Muscle of arm (tissue), 14 donors: ENCODE measurements at places on chromosomes 12 and 14.

DNA sequence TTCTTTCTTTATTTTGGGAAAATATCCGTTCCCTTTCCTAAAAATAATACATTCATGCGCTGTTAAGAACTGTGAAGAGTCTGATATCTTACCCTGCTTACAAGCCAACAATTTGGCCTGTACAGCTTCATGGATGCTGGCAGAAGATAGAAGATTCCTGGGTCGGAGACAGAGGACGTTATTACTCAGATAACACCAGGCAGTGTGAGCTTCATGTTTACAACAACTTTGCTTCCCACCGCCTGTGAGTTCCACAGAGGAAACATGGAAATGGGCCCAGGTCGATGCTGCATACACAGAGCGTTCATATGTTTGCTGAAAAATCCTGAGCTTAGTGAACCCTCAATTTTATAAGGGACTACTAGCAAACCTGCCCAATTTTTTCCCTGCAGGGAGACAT is 705.6 kb upstream of the SEL1L start:
- peak; percentile 0 for DNase-seq

GRCh38 chr12:107090711-107091110 is 2.6 kb downstream of the CRY1 start:
- peak; percentile 25 for DNase-seq

GRCh38 chr14:22685467-22685866 is 41.3 kb upstream of the OR6J1 start:
- no peak for DNase-seq

- no peak for DNase-seq
Observed at GRCh38 chr14:32620724-32621123, 291.6 kb downstream of the AKAP6 start.

GRCh38 chr12:99128246-99128802 is 483.2 kb downstream of the APAF1 start:
- DNase-seq, result no peak

DNA sequence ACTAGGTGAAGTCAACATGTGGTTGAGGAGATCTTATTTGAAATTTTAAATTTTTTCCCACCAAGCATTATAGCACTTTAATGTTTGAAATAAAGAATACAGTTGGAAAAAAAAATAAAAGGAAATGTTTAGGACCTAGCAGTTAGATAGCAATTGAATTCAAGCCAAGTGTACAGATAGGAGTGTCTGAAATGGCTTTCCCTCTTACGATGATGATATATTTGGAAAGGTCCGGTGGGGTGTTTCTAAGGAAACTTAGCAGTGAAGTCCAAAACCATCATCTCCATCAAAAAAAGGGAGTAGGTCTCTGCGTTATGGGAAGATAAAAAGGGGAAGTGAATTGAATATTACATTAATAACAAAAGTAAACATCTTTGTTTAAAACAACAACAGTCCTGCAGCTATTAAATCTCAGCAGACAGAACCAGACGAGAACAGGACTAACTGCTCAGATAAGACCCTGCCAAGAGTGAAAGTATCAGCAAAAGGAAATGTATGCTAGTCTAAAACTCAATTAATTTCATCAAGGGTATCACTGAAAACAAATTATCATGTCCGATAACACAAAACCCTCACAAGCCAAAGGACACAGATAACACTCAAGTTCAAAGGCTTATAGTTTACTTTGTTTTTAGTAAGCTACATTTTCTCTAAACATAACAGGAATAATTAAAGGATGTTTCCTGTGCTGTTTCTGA is 242.0 kb downstream of the BMP4 start:
- DNase-seq, result no peak

DNA sequence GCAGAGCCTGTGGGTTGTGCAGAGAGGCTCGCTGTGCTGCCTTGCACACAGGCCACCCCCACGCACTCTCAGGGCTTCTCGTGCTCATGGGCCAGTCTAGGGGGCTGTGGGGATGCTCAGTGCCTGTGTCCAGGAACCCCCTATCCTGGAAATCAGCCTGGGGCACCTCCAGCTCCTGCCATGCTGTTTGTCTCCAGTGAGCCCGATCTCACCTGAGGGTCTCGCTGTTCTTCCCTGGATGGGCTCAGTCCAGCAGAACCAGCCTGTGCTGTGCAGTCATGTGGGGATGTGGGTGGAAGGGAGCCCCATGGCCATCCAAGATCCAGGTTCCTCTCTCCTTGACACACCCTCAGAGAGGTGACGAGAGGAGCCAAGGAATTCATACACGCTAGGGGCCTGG is 26.7 kb downstream of the SERPINA1 start:
- no peak for DNase-seq

- peak; percentile 80 for DNase-seq
Observed at GRCh38 chr14:76961631-76962302, 66.7 kb downstream of the IRF2BPL start.

DNA sequence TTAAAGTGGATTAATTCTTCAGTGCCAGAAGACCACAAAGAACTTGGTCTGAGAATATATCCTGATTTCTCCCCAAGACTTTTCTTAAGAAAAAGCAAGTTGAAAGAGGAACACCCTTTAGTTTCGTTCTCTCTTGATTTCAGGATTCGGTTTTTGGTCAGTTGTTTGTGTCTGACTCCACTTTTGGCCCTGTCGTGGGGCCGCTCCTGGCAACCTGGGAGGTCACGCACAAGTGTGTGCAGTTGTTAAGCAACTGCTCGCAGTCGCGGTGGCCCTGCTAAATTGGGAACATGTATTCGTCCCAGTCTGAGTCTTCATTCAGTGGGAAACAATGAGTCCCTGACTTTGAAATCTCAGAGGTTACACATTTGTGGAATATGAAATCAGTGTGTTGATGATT is 68.7 kb downstream of the RGS6 start:
- peak; percentile 38 for DNase-seq

DNA sequence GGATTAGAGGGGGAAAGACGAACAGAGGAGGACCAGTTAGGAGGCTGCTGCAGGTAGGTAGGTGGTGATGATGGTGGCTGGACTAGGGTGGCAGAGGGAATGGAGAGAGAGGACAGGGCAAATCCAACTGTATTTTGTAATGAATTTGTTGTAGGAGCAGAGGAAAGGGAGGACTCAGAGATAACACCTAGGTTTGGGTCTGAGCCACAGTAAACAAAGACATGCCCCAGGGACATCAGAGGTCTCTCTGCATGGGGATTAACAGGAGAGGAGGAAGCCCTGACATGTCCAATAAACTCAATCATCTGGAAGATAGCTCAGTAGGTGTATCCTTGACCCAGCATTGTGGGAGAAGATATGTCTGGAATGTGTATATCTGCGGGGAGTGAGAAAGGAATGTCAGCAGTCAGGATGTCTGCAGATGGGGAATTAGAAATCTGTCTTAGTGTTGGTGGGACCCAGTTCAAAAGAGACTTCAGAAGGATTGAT is 4.7 kb upstream of the SLC48A1 start:
- no peak for DNase-seq

DNA sequence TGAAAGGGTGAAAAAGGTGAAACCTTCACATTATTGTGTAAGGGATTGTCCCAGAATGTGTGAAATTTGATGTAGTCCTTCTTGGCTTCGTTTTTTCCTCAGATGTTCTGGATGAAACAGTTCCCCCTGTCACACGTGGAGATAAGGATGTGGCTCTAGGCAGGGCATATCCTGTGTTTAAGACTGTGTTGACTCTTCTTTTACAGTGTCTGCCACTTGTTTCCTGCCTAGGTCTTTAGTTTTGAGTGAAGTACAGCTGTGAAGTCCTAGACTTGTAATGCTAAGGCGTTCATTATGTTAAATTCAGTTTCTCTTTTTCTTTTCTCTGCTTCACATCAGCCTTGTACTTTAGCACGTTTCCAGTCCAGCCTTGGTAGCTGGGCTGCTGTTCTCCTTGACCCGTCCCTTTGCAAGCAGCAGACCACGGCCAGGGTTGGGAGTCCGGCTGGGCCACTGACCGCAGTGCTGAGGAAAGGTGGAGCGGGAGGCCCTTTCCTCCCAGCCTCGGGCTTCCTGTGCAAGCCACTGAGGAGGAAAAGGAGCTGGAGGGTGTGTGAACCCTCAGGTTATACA is 59.1 kb downstream of the RASSF3 start:
- DNase-seq, result no peak

DNA sequence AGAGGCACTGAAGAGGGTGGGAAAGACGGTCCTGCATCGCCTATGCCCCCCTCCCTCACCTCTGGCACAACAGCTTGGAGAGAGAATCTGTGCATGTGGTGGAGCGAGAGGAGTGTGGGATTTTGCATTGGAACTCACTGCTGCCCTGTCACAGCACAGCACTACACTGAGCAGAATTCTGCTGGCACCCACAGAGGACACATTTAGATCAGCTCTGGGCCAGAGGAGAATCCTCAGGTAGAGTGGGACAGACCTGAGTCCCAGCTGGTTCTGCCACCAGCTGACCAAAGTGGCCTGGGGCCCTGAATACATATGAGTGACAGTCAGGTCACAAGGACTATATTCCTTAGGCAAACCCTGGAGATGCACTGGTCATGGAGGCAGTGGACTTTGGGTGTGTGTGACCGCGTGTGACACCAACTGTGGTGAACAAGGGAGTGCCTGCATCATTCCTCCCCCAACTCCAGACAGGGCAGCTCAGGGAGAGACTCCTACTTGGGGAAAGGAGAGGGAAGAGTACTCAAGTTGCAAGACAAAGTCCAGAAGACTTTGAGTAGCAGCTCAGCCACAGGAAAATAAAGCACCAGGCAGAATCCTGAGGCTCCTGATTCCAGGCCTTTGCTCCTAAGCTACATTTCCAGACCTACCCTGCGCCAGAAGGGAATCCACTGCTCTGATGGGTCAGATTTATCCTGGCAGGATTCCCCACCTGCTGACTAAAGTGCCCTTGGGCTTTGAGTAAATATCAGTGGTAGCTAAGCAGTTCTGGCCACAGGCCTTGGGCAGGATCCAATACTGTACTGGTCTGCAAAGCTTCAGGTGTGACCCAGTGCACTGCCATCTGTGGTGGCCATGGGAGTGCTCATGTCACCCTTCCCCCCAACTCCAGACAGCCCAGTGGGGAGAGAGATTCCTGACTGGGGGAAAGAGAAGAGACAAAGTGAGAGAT is 10.6 kb upstream of the ACOT1 start:
- DNase-seq, result no peak

- no peak for DNase-seq
Observed at GRCh38 chr12:107906707-107907106, 132.2 kb downstream of the ASCL4 start.

DNA sequence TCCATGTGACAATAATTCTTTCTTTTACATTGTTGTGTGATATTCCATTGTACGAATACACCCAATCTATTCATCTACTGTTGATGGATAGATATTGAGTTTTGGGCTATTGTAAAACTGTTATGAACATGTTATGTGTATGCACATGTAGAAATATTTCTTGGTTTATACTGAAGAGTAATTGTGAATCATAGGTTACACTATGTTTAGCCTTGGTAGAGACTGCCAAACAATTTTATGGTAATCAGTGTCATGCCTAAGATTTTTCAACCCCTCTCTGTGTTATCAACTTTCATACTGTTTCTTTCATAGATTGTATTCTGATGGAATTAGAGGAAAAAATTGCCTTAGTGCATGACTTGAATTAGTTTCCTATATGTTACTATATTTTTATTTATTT is 39.5 kb downstream of the FRMD6 start:
- no peak for DNase-seq

GRCh38 chr12:94721173-94721572 is 70.8 kb upstream of the TMCC3 start:
- DNase-seq, result no peak

GRCh38 chr12:60168441-60168840 is 572.6 kb downstream of the SLC16A7 start:
- DNase-seq, result no peak

GRCh38 chr14:51701951-51702350 is 50.2 kb downstream of the FRMD6 start:
- no peak for DNase-seq

DNA sequence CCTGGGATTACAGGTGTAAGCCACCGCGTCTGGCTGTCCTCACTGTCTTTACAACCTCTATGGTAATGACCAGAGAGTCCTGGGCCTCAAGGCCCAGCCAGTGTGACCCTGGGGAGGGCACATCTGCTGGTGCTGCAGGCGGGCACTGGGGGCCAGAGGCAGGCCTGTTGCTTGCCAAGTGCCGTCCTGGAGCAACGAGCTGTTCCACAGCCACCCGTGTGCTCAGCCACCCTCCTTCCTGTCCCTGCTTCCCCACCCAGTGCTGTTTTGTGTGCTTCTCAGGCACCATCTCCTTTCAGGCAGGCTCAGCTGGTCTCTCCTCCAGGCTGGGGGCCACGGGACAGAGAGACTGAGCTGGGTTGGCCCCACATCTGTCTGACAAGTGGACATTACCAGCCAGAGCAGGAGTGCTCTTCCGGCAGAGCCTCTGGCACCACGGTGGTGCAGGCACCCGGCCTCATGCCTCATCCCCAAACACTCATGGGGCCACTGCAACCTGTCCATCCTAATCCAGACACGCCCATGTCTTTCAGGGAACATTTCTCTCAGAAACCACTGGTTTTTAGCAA is 9.0 kb downstream of the SLC25A47 start:
- DNase-seq, result no peak

DNA sequence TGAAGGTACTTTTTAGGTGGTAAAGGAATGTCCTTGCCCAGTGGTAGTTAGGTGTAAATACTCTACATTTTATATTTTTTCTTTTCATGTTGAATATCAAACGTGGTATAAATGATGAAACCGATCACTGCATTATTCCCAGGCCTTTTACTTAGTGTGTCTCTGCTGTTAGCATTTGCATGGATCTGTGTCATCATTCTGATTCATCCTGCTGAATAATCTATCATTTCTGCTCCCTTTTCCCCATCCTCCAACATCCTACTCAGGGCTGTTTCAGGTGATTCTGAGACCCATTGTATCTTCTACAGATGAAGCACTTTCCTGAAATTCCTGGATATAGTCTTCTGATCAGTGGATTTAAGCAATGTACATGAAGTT is 61.0 kb upstream of the PTHLH start:
- DNase-seq, result no peak

- DNase-seq, result no peak
Observed at GRCh38 chr12:1498199-1498740, 96.1 kb downstream of the FBXL14 start.

DNA sequence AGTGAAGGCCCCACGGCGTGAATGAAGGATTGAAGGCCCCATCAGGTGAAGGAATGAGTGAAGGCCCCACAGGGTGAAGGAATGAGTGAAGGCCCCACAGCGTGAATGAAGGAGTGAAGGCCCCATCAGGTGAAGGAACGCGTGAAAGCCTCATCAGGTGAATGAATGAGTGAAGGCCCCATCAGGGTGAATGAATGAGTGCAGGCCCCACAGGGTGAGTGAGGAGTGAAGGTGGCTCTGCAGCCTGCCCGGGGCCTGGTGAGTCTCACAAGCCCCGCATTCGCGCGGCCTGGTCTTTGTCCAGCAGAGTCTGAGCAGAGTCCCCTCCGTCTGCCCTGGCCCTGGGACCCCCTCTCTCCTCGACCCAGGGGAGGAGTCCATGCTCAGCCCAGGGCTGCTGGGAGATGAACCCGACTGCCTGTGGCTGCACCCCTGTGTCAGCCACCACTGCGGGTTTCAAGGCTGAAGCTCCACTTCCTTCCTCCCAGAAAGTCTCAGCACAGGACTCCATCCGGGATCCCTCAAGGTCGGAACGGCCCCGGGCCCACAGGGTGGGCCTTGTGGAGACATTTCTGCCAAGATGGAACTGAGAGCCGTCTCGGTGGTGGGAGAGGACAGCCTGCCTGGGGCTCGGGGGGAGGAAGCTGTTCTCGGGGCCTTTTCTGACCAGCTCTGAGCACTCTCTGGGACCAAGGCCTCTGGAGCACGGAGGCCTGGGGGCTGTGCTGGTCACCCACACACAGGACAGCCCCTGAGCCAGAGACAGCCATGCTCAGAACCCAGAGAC is 37.4 kb upstream of the TMEM179 start:
- DNase-seq, result no peak
